ENCODE measurements at places on chromosomes 2 and 18.

DNA sequence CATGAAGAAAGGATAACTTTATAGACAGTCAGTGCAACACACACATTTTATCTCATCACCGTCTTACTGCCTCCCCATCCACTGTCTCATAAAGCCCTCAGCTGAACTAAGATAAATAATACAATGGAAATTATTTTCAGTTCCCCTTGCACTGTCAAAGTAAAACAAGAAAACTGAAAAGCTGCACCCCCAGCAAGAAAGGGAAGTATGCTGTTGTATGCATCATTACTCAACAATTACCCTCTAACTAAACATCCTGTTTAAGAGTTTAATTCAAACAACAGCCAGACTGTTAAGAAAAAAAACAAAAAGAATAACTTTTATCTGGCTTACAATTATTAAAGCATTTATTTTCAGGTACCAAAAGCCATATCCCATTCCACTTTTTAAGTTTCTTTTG lies 25.0 kb downstream of the MPPE1 start:
- DNase-seq, result no peak

DNA sequence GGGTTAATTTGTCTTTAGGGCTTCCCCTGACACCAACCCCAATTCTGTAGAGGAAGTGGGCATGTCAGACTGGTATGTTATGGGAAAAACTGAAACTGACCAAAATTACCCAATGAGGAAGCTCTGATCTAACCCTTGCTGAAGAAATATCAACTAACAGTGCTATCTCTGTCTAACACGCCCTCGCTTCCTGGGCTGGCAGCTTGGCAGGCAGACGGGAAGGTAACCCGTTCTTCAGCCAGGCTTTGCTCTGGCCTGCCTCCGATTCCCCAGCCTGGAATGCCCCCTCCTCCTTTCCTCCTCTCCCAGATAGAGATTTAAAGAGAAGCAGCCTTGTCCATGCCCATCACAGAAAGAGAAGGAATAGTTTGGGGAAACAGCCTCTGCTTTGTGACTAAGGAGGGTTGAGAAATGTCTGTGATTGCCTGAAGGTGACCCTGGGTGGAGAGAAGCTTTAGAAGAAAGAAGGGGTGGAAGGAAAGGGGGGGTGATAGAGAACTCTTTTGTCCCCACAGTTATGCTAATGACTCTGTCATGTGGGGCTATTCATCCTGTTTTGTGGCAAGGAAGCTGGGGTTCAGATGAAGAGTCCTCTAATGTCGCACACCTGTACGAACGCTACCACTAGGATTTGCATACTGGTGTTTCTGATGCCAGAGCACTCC lies 15.4 kb downstream of the HK2 start:
- no peak for DNase-seq

GRCh38 chr2:230356084-230356483 lies 29.1 kb downstream of the SP140L start:
- no peak for DNase-seq

DNA sequence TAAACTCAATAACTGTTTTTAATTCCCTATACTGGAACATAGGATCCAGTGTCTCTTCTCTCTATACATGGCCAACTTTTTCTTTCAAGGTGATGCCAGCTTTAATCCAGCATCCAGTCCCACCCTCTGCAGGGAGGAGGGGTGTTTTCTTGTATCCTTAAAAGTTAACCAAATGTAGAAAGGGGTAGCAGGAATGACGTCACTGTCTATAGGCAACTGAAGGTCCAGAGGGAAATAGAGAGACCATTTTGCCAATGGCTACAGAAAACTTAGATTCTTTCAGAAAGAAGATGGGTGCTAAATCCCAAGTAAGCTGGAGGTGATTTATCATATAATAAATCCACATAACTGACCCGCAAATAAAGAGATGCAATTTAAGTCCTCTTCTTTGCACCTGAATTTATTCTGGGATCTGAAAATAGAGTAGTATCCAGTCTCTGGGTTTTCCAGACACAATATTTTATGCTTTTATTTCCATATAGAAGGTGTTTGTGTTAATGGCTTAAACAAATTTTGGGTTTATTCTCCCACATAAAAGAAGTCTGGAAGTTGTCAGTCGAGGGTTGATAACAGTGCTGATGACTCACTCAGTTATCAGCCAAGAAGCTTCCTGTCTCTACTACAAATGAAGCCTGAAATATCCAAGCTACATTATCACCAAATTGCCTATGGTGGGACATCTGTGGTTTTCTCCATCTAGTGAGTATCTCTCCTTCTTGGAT lies 5.7 kb upstream of the DNER start:
- no peak for DNase-seq

DNA sequence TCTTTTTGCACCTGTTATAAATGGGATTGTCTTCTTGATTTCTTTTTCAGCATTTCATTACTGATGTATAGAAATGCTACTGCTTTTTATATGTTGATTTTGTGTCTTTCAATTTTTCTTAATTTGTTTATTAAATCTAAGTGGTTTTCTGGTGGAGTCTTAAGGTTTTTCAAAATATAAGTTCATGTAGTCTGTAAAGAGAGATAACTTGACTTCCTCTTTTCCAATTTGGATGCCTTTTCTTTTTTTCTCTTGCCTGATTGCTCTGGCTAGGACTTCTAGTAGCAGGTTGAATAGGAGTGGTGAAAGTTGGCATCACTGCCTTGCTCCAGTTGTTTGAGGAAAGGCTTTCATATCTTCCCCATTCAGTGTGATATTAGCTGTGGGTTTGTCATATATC lies 28.6 kb upstream of the GALNT5 start:
- DNase-seq, result no peak

- no peak for DNase-seq
These were observed 26.4 kb downstream of the MYOM1 start for GRCh38 chr18:3193331-3193730.

DNA sequence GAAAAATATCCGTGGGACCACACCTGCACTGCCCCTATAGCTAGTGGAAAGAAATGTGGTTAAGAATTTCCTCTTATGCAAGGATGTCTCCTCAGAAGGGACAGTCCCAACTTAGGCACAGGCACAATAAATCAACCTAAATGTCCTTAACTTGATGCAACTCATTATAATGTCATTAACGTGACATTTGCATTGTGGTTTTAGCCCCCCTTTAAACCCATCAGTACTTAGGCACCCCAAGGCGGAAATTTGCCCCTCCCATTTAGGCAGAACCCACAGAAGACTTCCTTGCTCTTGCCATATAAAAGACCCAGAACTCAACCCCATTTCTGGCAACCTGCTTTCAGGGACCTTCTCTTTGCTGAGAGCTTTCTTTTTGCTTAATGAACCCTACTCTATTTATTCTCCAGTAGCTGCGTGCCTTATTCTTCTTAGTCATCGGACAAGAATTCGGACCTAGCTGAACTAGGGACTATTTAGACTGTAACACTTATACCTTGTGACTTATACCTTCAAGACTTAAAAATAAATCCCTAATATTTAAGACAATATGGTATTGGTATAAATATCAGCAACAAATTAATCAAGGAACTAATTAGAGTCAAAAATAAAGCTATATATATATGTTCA lies 1281.6 kb upstream of the TMEFF2 start:
- no peak for DNase-seq

GRCh38 chr18:45863469-45863868 lies 38.0 kb downstream of the SIGLEC15 start:
- DNase-seq, result no peak

DNA sequence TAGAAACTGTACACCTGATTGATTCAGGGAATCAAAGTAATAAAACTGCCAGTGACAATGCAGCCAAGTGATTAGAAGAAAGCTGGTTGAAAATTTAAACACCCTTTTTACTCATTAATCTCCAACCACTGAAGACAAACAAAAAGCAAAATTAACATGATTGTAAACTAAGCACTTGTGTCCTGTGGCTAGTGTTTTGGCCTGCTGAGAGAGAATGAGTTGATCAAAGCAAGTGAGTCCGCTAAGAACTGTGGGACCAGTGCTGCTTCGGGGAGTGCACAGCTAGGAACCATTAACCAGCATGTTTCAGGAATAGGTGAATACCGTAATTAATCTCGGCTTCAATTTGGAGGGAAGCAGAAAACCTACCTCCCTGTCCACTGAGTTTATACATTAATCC lies 13.6 kb upstream of the PAPOLG start:
- no peak for DNase-seq

DNA sequence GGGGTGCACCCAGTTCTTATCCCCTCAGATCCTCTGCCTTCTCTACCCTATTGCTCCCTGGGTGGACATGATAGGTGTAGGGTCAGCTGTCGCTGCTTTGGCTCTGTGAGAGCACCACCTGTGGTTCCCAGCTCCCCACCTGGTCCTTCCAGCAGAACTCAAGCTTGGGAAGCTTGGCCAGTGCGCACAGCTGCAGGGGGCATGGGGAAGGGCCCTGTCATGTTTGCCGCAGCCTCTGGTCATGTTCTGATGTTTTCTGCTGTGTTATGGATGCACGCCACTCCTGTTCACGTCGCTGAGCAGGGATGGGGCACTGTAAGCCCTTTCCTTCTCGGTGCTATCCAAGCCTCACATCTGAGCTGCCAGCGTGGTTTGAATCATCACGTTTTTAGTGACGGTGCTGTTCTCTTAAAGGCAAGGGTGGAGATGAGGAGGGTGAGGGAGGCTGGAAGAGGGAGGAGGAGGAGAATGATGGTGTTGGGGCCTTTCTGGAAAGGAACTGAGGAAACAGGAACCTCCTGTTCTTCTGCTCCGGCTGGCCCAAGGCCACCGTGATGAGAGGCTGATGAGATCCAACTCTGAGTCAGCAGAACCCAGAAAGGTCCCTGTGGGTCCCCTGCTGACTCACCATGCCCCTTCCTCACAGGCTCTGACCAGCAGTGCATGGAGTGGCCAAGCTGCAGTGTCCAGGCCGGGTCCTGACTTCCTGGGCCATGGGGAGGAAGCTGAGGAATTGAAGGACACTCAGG lies 78.0 kb downstream of the LIPG start:
- DNase-seq, result no peak

DNA sequence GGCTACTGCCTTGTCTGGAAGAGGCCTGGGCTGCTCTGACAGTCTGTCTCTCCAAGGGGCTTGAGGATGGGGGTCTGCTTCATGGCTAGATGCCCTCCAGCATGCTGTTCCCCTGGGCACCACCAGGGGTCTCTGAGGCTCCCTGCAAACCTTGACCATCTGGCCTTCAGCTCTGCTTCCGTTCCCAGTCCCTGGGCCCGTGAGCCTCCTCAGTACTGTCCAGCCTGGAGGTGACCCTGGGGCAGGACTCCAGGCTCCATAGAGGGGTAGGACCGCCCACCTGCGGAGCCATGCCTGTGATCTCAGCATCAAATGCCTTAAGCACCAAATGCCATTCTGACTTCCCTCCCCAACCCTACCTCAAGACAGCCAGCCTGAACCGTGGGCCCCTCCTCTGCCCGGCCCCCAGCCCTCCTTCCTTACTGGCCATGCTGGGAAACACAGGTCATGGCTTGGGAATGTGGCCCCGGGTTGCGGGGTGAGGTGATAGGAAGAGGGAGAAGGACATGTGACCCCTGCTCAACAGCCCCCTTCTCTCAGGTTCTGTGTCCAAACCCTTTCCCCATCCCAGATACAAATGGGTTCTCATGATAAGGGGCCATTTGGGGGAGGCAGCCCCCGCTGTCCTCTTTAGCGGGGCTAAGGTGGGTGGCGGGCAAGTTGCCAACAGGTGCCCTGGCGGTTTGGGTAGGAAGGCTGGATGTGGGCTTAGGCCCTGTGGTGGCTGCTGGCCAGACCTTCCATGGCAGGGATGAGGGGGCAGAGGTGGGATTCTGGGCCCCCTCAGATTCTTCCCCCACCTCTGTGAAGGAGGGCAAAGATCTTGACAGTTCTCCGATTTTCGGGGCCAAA lies 25.0 kb downstream of the SPEG start:
- no peak for DNase-seq

DNA sequence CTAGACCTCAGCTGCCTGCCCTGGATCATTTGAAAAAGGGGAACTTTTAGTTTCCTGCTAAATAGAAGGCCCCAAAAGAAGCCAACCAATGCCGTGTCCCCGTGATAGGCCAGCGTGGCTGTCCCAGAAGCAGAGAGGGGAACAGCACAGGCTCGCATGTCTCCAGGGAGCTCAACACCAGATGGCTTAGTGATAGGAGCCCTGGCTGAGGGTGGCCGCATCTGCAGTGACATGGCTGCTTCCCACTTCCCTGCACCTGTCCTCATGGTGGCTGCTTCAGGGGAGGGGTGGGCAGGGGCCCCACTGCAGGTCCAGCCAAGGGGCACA lies 79.6 kb downstream of the MBP start:
- peak; percentile 78 for DNase-seq

DNA sequence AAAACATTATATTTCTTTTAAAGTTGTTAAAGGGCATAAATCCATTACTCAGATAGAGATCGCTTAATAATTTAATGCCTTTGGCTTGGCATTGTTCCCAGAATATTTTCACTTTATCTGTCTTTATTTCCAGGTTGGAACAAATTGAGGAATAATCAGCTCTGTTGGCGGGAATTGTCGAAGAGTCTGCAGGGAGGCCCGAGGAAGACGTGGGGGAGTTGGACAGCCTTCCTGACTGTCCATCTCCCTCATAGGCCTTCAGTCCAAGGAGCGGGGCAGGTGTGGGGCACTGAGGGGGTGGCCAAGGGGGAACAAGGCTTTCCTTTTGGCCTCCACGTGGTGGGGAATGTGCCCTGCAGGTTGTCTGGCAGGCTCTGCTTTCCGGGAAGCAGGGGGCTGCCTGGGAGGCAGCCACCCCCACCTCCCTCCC lies 179.6 kb downstream of the ZBTB7C start:
- DNase-seq, result no peak

DNA sequence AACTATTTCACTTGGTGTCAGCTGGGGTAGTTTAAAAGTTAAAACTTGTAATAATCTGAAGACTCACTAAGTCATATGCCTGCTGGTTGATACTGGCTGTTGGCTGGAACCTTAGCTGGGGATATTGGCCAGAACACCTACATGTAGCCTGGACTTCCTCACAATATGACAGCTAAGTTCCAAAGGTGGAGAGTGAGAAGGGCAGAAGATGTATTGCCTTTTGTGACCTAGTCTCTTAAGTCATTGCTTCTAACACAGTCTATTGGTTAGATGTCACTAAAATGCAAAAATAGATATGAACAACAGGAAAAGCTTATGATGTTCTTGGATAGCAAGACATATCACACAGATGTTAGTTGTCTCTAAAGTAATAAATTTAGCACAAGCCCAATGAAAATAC lies 113.2 kb upstream of the CHAC2 start:
- no peak for DNase-seq

DNA sequence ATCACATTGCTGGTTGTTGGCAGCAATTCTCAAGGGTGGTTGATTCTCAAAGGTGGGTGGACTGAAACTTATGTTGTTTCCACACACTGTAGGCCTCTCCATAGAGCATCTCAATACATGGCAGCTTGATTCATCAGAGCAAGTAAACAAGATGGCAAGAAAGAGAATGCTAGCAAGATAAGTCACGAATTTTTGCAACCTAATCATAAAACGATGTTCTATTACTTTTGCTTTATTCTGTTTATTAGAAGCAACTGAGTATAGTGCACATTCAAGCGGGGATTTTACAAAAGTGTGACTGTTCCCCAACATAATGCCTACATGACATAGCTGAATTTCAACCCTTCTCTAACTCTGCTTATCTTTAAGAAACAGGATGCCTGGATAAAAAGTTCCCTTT lies 136.2 kb downstream of the CCDC178 start:
- DNase-seq, result no peak

- DNase-seq, result no peak
These were observed 40.4 kb downstream of the SYT4 start for GRCh38 chr18:43236921-43237320.

GRCh38 chr2:29351248-29351647 lies 236.0 kb downstream of the CLIP4 start:
- no peak for DNase-seq

GRCh38 chr2:188430705-188431104 lies 139.0 kb downstream of the GULP1 start:
- DNase-seq, result no peak
